Putamen (tissue), 1 donor: ENCODE measurements at places on chromosomes 7 and 10.

GRCh38 chr10:17563452-17563851 lies 53.7 kb downstream of the HACD1 start:
- no peak for DNase-seq

GRCh38 chr10:131579251-131580071 lies 267.9 kb upstream of the TCERG1L start:
- no peak for DNase-seq

GRCh38 chr10:96708456-96708855 lies 11.9 kb downstream of the PIK3AP1 start:
- no peak for DNase-seq

- no peak for DNase-seq
Measured at GRCh38 chr7:13821152-13821787, 168.2 kb downstream of the ETV1 start.

DNA sequence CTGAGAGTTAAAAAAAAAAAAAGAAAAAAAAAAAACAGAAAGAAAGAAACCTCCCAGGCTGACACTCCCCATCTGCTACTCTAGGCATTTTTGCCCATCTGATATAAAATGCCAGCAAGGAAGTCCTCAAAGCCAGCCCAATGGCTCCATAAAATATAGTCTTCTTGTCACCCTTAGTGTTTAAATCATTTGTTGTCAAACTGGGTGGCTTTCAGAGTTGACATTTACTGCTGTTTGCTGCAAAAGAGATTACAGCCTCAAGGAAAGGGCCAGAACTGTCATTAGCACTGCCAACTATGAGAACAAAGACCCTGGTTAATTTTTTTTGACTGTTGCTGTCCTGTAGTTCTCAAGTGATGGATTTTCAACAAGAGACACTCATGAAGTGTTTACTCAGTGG lies 86.5 kb downstream of the TRIL start:
- DNase-seq: no peak

DNA sequence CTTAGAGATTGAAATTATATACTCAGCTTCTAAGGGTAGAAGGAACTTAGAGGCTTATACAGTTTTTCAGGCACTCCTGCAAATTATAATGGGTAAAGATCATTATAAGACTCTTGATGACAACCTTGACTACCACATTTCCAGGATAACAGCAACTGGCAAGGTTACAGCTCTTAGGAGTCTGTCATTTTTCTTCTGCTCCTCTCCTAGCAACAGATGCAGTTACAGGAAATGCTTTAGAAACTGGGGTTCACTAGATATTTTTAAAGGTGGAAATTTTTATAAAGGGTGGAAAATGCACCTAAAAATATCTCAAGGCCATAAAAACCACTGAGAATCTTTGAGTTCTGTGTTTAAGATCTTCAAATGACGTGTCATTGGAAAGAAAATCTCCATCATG lies 185.8 kb downstream of the RELN start:
- DNase-seq: peak; percentile 35

GRCh38 chr10:73953665-73954064 lies 42.7 kb downstream of the PLAU start:
- no peak for DNase-seq

DNA sequence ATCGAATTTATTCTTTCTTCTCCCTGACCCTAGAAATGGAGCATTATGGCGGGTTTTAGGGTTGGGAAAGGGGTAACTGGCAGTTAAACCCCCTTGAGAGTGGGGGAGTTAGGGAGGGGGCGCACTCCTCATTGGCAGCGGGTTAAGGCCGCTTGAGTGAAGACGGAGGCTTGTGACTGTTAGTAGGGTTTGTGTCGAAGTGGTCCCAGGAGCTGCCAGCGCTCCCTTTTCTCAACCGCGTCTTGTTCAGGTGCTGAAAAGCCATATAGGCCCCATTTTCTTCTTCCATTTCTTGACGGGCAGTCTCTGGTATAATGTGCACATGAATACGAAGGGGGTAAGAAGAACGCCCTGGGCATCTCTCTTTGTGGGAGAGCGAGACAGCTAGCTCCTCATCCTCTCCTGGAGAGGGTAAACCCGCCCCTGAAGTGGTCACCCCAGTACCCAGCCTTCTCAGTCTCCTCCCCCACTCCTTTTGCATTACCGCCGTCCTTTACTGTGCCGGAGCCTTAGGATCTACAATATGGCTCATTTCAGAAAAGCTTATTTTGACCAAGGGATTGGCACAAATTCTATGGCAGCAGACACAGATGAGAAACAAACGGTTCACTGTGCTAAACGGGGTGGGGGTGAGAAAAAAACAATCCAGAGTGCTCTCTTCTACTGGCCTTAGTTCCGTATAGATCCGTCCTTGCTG lies 836 bp downstream of the KMT2E start:
- peak; percentile 67 for DNase-seq

DNA sequence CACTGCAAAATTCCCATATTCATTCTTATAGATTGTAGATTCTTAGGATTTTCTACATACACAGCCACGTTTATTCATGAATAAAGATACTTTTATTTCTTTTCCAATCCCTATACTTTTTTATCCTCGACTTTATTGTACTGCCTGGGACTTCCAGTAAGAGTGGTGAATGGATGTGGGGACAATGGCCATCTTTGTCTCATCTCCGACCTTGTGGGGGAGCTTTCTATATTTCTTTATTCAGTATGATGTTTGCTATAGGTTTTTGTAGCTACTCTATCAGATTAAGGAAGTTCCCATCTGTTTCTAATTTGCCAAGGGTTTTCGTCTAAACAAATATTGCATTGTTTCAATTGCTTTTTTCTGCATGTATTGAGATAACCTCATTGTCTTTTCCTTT lies 184.3 kb downstream of the FOXP2 start:
- DNase-seq: no peak
